ENCODE measurements at places on chromosomes 1 and 21. TPM values are rescaled to one million over a fixed set of nuclear protein-coding genes. Genes with fewer than 3 reads are reported as not detected.

Gene ADORA1
- 0.51 TPM for total RNA-seq

GRCh38 chr21:44024257-44024656 is 12.1 kb downstream of the TRAPPC10 start:
- DNase-seq = no peak

- DNase-seq = peak; percentile 89
Measured at GRCh38 chr1:209769171-209769904, 13.5 kb downstream of the TRAF3IP3 start.

Gene PKLR
- not detected for total RNA-seq

- DNase-seq = no peak
Measured at GRCh38 chr1:237300642-237301041, 258.7 kb downstream of the RYR2 start.

Gene C1QTNF12
- total RNA-seq = 8.8 TPM

GRCh38 chr1:164671323-164671965 is 112.5 kb downstream of the PBX1 start:
- DNase-seq = no peak

Gene FMN2
- total RNA-seq = not detected
